ENCODE measurements at places on chromosomes 1 and 21. TPM values are rescaled to one million over a fixed set of nuclear protein-coding genes. Genes with fewer than 3 reads are reported as not detected.

The TNNI3K gene
- total RNA-seq = 59.9 TPM

The LINGO4 gene
- 0.56 TPM for total RNA-seq

- DNase-seq = no peak
Measured at GRCh38 chr1:48552420-48552819, 80.4 kb upstream of the SPATA6 start.

- DNase-seq = no peak
Measured at GRCh38 chr1:212447478-212447877, 14.8 kb downstream of the NENF start.

DNA sequence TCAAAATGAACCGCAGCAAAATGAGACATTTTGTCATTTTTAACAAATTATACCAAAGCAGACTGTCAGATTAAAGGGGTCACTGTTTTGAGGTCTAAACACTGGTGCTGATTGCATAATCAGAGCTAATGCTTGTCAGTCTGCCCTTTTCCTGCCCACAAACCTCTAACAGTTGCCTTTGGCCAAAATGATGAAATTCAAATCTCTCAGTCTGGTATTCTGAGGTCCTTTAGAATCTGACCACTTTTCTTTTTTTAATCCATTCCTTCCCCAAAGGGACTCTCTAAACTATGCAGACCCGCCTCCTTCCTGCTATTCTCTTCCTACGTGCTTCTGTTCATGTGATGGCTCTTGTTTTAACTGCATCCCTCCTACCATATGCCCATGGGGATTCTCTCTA, 145.2 kb upstream of the SPATA6 start:
- no peak for DNase-seq

- no peak for DNase-seq
Measured at GRCh38 chr1:155648207-155649147, 38.5 kb downstream of the MSTO1 start.

GRCh38 chr1:65001231-65001792, 35.0 kb upstream of the JAK1 start:
- DNase-seq = peak; percentile 89
